ENCODE measurements at places on chromosomes 16 and 17.

GRCh38 chr17:77470800-77471733, 330.3 kb downstream of the SEC14L1 start:
- no peak for DNase-seq

GRCh38 chr16:1610899-1611632, 806 bp downstream of the IFT140 start:
- no peak for DNase-seq

DNA sequence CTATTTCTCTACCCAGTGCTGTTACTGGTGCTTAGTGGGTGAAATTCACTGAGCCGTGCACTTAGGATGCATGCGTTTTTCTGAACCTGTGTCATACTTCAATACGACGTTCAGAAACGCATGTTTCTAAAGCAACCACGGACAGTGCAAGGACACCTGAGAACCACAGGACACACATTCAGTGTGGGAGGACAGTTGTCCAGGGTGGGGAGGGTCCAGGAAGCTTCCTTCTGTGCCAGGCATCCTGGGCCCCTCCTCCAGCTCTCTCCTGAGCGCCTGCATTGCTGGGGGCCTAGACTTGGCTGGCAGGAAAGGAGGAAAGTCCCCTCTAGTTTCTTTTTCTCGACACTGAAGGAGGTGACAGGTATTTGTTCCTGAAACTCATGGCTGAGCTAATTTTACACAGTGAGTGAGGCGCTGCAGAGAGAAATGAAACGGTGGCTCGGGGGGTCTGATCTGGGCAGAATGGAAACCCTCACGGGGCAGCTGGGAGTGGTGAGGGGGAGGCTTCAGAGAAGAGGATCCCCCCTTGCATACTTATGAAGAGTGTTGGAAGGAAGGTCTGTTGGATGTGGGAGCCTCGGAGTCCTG, 89.9 kb downstream of the IRF8 start:
- no peak for DNase-seq

DNA sequence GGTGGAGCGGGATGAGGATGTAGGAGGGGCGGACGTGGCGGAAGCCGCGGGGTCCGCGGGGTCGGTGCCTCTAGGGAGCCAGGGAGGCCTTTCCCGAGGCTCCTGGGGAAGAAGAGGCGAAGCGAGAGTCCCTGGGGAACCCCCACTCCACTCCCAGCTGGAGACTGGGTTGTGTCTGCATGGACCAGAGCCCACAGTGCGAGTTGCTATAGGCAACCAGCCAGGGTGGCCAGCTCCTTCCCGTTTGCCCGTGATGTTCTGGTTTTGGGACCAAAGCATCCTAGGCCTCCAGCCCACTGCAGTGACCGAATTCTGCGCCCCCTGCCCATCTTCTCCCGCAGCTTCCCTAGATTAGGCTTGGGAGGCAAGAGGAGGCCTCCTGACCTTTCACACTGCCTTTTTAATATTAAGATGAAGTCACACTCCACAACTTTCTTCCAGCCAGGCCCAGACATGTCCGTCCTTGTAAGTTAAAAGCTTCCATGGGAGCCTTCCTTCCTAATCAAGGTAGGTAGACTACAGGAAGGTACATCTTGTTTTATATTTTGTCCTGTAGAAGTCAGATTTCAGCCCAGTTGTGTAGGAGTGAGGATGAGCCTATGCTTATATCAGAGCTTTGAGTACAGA, 469 bp downstream of the AMZ2 start:
- no peak for DNase-seq

DNA sequence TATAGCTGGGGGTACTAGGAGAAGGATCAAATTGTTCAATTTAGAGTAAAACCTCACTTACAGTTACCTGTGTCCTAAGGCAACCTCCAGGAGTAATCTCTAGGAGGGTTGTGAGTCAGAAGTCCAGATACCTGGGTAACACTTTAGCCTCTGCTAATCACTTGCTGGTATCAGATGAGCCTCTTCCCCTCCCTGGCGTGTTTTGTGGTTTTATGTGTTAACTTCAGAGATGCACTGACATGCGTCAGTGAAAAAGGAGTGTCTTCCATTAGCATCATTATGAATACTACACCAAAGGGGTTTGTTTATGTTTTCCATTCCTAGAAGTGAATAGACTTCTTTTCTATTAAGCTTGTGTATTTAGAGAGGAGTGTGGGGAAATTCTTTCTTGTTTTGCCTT, 208.2 kb downstream of the FTO start:
- no peak for DNase-seq

DNA sequence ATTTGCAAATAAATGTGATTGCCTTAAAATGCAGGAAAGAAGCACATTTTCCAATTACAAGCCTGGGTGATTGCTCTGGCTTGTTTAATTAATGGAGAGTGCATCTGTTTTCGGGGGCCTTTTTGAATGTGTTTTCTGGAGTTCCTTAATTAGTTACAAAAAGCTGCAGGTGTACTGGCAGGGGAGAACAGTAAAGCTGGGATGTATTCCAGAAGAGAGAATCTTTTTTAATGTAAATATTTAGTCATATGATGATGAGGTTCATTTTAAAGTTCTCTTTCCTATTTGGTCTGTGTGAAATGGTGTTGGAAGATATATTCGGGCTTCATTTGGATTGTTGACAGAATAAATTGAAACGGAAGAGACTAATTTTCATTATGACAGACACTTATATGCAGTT, 70.9 kb upstream of the N4BP1 start:
- DNase-seq = no peak

DNA sequence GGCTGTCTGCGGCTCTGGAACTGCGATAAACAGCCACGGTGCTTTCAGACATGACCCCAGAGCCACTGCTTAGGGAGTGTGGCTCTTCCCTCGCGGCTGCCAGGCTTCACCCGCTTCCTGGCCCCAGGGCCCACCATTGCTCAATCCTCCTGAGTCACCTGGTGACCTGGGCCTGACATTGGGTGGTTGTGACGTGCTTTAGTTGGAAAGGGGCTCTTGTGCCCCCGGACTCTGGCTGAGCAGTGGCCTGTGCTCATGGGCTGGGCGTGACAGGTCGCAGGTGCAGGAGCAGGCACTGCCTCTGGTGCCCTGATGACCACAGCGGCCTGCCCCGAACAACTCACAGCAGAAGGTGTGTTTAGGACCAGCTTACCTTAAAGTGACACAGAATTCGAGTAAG, 8.6 kb upstream of the NUDT16L1 start:
- DNase-seq = no peak

DNA sequence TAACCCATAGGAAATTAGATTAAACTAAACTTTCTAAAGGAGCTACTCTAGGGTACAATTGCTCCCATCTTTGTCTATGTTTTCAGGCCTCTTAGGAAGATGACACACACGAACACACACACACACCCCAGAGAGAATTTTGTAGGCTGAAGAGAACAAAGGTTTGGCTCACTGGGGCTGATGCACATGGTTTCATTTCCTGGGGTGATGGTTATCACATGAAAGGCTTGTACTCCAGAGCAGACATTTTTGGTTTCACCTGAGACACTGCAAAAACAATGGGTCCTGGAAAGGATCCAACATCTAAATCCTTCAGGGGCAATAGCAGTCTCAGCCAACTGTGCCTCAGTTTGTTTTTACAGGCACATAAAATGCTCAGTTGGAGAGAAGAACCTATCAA, 62.8 kb downstream of the GRB7 start:
- DNase-seq = no peak

DNA sequence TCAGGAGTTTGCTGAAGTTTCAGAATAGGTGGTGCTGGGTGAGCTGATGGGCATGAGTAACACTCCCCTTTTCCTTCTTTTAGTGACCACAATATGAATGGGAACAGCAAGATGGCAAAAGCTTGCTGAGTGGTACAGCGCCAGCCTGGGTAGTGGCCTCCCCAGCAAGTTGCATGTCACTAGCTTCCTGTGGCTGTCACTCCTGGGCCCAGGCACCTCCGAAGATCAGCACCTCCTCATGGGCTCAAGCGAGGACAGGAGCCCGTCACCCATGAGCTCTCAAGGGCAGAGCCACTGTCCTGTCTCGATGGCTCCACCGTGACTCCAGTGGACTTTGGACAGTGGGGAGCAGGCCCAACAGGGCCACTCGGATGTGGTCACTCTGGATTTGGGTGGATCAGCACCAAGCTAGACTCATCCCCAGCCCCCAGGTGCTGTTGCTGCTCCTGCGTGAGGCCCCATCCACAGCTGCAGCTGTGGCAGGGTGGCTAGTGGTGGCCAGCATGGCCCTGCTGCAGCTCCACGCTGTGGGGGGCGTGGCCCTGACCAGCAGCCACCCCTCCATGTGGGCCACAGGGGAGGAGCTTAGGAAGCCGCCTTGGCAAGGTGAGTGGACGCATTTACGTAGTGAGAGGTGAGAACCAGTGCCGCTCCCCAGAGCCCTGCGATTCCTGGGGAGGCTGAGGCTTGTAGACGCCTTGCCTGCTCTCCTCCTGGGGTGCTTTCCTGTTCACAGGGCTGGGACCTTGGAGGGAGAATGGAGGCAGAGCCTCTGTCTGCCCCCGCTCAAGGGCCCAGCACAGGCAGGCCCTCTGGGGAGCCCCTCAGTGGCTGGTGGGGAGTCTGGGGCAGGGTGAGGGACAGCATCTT, 13.6 kb upstream of the DNASE1 start:
- DNase-seq = no peak

- no peak for DNase-seq
Observed at GRCh38 chr16:68452176-68452575, 3.9 kb upstream of the SMPD3 start.

- no peak for DNase-seq
Observed at GRCh38 chr17:73787076-73788059, 143.1 kb upstream of the SDK2 start.

DNA sequence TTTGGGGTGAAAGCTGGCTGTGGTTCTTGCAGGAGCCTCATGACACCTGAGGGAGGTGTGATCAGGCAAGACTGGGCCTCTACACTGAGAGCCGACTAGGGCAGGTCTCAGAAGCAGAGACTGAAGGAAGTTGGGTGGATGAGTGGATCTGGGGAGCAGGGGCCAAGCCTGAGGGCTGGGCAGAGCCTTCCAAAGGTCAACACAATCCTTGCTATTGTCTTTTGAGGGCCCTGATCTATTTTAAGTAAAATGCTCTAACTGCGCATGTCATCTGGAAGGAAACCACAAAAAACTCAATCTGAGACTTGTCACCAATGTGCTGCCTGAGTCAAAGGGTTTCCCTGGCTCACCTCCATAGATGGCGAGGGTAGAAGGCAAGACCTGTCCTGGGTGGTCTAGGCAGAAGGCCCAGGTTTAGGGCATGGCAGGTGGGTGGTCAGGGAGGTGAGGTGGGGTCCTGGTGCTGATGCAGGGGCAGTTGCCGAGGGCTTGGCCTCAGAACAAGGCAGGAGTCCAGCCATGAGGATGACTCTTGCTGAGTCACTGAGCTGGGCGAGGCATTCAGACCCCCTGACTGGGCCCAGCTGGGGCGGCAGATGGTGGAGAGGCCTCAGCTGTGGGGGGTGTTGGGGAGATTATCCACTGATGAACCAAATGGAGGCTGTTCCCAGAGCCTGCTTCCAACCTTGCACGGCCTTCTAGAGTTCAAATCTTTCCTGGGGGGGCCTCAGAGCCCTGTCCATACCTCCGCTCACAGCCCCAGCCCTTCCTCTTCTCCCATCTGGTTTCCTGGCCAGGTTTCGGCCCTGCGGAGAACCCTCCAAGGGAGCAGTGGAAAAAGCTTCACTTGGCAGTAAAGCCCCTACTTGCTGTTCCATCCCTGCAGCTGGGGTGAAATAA, 5.1 kb downstream of the MVP start:
- DNase-seq = no peak

DNA sequence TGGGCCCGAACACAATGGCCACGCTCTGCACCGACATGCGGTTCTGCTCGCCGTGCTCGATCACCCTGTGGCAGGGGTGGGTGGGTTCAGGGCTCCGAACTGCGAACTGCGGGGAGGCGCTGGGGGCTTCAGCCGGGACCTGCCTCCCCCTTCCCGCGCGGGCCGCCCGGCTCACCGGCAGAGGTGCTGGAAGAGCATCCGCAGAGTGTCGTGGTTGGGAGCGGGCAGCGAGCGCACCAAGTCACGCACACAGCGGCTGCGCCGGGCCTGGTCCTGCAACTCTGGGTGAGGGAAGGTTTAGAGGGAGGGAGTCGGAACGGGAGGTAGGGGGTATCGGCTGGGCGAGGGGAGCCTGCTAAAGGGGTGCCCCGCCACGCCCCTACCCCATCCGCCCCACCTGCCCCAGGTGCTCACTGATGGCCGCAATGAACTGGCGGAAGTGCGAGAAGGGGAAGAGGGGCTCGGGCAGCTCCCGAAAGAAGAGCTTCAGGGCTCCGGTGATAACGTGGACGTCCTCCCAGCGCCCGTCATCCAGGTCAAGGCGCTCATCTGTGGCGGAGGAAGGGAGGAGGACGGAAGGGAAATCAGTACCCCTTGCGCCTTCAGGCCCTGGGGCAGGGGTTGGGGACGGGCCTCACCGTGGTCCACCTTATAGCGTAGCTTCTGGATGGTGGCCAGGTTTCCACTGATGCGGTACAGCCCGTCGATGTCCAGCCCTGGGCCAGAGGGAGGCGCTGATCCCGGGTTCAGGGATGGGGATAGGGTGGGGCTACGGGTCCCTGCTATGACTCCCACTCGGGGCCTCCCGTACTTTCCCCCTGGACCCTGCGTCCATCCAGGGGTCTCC, 36.9 kb downstream of the ARHGAP27 start:
- no peak for DNase-seq

DNA sequence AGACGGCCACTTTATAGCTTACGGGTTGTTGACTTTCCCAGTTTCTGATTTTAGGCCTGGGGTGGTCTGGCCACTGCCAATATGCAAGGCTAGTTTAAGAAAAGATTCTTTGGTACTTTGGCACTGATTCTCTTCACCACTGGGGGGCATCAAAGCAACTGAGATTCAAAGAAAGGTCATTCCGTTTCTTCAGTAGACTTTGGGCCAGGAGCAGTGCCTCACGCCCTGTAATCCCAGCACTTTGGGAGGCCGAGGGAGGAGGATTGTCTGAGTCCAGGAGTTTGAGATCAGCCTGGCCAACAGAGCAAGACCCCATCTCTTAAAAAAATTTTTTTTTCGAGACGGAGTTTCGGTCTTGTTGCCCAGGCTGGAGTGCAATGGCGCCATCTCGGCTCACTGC, 53.0 kb downstream of the RPA1 start:
- no peak for DNase-seq

- DNase-seq = no peak
Observed at GRCh38 chr16:84610376-84610775, 7.5 kb downstream of the COTL1 start.

DNA sequence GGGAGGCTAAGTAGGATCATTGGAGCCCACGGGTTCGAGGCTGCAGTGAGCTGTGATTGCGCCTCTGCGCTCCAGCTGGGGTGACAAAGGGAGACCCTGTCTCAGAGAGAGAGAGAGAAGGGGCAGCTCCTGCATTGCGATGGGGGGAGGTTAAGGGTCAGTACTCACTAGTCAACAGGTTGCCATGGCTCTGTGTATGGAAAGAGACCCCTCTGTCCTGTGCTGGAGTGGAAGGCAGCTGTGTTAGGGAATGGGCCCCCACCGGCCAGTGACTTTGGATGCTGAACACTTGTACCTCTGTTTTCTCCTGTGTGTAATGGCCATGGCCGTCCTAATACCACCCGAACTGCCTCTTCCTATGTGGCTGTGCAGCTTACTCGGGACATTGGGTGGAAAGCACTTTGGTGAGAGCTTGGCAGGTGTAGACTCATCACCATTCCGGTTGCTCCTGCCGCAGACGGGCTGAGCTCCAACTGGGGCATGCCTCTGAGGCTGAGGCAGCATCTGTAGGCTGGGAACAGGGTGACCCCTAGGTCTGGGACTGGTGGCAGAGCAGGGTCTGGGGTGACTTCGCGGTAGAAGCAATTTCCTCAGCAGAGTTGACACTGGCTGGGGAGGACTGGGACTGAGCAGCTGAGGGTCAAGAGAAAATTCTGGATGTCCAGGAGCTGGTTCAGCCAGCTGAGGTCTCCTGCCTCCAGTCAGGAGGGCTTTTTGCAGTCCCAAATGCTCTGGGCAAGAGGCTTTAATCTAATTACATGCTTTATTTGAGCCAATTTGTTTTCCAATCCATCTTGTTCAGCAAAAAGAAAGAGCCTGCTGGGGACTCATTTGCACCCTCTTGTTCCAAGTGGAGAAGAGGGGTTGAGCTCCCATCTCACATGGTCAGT, 184.5 kb downstream of the NTN1 start:
- no peak for DNase-seq
